ENCODE measurements at places on chromosomes 5 and 9. TPM values are rescaled to one million over a fixed set of nuclear protein-coding genes. Genes with fewer than 3 reads are reported as not detected.

Gene MSX2
- total RNA-seq = not detected

Gene SGCD
- not detected for total RNA-seq

Gene TMEM232
- 1.2 TPM for total RNA-seq

Gene UNC5A
- not detected for total RNA-seq

Gene OR13J1
- not detected for total RNA-seq

Gene GLRA1
- total RNA-seq = not detected

Gene COL27A1
- total RNA-seq = 8.9 TPM

Gene ZNF462
- 0.42 TPM for total RNA-seq

Gene PCDHB14
- total RNA-seq = not detected

Gene SLC6A19
- total RNA-seq = not detected

Gene SLC45A2
- total RNA-seq = not detected

Gene RMI1
- total RNA-seq = 25.0 TPM

Gene TPM2
- total RNA-seq = 5.5 TPM

Gene PCDHA9
- total RNA-seq = not detected

Gene ST8SIA4
- 31.7 TPM for total RNA-seq

Gene SHOC1
- not detected for total RNA-seq

Gene MCIDAS
- not detected for total RNA-seq

Gene TSLP
- 0.54 TPM for total RNA-seq

Gene GAPT
- total RNA-seq = not detected

Gene ZBTB26
- 6.0 TPM for total RNA-seq

Gene N4BP3
- total RNA-seq = 3.7 TPM

Gene S100Z
- total RNA-seq = 1.3 TPM

Gene PCDHAC2
- not detected for total RNA-seq

Gene F12
- total RNA-seq = 3.4 TPM

Gene SLC23A1
- 0.43 TPM for total RNA-seq

Gene PCSK1
- not detected for total RNA-seq

Gene SOHLH1
- not detected for total RNA-seq

Gene PDE6A
- not detected for total RNA-seq

Gene SPAAR
- total RNA-seq = not detected

Gene ACTBL2
- not detected for total RNA-seq

Gene FGF1
- total RNA-seq = not detected

Gene LOX
- not detected for total RNA-seq

Gene MACROH2A1
- 159 TPM for total RNA-seq

Gene RELL2
- total RNA-seq = 27.8 TPM

Gene BTNL3
- total RNA-seq = not detected

Gene ACOT12
- not detected for total RNA-seq

Gene C6
- not detected for total RNA-seq

Gene NPR3
- total RNA-seq = 0.09 TPM

Gene CCDC180
- 1.3 TPM for total RNA-seq

Gene IL33
- total RNA-seq = not detected

Gene FBXL7
- total RNA-seq = not detected

Gene RGS7BP
- total RNA-seq = not detected

Measured in activated CD4-positive, alpha-beta T cell treated with anti-CD3 and anti-CD28 coated beads for 36 hours (primary cell).